DMS53 (cell line): ENCODE measurements at places on chromosomes 7 and 10.

DNA sequence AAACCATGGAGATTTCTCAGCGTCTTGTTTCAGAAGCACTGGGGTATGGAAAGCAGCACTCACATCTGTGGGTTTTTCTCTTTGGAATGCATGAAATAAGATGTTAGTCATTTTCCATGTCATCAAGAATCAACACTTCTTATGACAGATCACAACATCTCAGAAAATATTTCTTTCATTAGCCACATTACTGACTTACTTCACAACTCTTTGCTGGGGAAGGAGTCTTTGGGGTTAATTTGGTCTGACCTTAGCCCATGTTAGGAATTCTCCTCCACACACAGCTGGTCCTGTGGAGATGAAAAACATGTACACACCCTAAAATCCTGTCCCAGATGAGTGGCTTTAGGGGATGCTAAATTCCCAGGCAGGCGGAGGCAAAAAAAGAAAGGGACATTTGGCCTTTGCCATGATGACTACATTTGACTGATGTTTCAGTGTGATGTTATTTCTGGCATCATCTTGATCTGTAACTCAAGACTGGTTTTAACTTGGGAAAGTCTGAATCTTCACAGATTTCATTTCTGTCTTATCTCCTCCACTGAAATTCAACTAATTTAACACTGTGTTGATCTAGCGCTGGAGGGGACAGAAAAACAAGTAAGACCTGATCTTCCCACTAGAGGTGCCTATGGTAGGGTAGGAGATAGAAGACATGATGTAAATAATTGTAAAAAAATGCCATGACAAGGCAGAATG lies 363.2 kb downstream of the PRPF18 start:
- DNase-seq, result no peak

- DNase-seq, result no peak
Measured at GRCh38 chr7:44172352-44172751, 16.9 kb downstream of the GCK start.

GRCh38 chr7:45149606-45150005 lies 8.0 kb upstream of the RAMP3 start:
- no peak for DNase-seq

DNA sequence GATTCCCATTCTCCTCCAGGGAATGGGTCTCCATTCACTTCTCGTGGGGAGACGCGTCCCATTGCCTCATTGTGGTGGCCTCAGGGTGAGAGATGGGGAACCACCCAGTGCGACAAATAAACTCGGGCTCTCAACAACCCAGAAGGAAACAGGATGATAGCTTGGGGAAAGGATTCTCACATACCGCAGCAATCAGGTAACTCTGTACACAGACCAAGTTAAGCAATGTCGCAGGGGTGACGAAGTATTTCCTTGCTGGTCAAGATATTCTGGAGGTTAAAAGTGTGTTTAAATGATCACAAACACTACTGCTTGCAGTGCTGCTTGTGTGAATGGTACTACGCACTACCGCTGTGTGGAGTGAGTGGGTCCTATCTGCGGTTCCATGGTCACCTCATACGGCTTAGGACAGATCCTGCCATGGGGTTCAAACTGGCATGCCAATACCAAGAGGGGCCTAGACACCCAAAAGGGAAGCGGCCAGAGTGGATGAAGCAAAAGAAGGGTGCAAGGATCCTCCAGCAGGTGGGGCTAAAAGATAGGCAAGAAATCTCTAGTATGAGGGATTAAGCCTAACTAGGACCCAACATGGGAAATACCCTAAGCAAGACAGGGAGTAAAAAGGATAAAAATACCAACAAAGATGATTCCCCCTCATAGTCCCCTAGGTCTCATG lies 143.8 kb upstream of the TMEM106B start:
- DNase-seq, result peak; percentile 93

DNA sequence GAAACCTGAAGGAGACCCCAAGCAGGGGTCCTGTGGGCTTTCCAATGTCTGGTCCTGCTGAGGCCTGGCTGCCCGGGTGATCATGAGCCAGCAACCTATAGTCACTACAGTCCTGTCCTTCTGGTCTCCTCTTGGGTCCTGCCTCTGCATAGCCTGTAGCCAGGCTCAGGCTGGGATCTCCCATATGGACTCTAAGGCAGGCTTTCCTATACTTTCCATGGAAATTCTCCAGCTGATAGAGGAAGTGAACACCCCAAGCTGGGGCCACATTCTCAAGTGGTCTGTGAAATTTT lies 26.4 kb downstream of the ANXA8 start:
- DNase-seq, result no peak

GRCh38 chr10:28794986-28795385 lies 117.7 kb downstream of the BAMBI start:
- no peak for DNase-seq

- DNase-seq, result no peak
Measured at GRCh38 chr10:74641659-74642058, 184.7 kb upstream of the KAT6B start.

DNA sequence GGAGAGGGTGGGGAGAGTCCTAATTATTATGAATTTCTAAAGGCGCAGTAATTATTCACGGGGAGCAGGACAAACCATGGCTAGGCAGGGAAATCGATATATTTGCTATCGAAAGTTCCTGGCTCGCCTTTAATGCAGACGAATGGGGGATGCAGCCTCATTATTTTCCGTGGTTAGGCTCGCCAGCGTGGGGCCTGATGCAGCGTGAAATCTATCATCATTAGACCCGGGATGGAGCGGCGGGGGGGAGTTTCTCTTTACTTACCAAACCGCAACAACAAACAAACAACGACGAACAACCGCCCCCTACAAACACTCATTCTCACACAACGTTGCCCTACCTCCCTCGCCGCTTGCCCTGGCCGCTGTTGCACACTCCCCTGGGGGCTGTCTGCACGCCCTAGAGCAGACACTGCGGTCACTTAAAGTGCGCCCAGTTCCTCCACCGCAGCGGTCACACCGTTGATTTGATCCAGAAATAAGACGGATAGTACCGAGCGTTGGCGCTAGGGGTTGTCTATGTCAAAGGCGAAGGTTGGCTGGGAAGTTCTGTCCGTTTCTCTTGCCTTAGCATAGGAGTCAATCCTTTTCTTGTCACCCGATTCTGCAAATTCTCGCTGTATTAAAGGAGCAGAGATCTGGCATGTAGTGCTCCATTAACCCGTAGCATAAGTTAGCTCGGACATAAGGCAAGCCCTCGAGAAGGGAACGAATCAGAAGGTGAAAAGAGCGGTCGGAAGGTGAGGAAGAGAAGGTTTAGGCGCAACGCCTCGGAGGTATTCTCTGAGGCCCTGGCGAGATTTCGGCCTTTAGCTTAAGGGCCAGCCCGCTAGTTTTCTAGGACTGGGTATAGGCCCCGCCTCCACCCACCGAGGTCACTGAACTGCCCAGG lies 10.4 kb downstream of the NXPH1 start:
- peak; percentile 95 for DNase-seq

DNA sequence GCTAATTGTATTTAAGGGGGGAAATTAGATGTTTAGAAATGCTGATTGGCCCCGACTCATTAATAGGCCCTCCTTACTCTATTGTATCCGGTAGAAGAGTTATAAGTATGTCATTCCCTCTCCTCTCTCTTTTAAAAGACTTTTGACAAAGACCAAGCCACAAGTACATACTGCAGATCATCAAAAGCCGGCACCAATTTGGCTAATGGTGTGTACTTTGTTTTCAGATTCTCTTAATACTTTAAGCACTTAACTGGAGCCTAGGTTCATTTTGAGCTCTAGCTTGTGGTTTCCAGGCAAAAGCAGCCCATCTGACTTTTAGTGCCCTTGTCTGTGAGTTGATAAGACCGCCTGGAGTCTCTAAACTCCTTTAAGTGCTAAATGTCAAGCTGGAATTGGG lies 210.0 kb upstream of the LYZL1 start:
- DNase-seq, result no peak

GRCh38 chr7:44141221-44141850 lies at the start of gene MYL7:
MYL7 (minus strand) TSS chr7:44141332; CDS start chr7:44141305, 27 bp downstream.
- DNase-seq, result no peak

- no peak for DNase-seq
Measured at GRCh38 chr7:45246339-45246738, 88.7 kb downstream of the RAMP3 start.

DNA sequence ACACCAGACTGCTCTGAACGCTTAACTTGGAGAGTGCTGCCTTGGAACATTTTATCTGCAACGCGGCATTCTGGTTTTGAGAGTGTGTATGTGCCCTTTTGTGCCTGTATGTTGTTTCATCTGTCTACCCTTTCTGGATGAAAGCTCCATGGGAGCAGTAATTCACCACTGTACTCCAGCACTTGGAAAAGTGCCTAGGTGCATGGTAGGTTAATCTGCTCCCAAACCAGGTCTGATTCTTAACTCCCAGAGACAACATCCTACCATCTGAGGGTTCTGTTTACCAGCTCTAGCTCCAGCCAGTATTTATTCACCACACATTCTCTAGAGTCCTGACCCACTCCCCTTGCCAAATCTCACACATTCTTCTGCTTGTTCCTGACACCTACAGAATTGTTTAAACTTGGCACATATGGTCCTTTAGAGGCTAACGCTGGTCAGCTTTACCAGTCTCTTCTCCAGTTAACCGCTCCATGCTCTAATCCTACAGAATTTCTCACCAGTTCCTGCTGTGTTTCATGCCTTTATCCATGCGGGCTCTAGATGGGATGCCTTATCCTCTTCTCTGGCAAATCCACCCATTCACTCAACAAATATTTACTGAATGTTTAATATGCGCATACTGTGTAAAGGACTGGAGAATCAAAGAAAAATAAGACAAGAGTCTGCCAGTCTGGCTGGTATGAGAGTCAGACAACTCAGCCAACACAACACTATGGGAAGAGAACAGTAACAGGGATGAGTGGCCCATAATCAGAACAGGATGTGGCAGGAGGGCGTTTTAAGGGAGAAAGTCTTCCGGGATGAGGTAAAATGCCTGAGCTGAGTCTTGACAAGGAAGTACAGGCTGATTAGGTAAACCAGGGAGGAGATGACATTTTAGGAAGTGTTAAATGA lies 46.3 kb downstream of the MTPN start:
- DNase-seq, result peak; percentile 50

DNA sequence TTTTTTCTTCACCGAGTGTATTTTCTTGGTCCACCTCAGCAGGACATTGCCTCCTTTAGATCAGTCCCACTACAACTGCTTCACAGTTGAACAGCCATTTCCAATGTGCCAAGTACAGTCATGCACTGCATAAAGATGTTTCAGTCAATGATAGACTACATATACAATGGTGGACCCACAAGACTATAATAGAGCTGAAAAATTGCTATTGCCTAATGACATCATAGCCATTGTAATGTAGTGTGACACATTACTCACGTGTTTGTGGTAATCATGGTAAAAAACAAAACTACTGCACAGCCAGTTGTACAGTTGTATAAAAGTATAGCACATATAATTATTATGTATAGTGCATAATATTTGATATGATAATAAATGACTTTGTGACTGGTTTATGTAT lies 113.8 kb upstream of the HPS1 start:
- DNase-seq, result no peak

DNA sequence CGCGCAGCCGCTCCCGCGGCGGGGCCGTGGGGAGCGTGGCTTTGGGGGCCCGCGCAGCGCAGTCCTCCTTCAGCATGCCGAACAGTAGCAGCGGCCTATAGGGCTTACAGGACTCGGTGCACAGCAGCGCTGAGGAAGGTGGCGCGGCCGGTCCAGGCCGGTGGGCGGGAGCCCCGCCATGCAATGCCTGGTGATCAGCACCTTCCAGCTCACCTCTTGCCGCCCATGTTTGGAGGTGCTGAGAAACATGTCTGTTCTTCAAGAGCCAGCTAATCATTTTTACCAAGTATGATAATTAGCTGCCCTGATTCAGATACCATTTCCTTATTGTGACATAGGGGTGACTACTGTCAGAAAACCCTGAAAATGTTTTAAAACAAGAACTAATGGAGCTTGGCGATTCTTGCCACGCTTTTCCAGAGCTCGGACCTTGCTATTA lies 33.5 kb upstream of the SFTPD start:
- peak; percentile 86 for DNase-seq

DNA sequence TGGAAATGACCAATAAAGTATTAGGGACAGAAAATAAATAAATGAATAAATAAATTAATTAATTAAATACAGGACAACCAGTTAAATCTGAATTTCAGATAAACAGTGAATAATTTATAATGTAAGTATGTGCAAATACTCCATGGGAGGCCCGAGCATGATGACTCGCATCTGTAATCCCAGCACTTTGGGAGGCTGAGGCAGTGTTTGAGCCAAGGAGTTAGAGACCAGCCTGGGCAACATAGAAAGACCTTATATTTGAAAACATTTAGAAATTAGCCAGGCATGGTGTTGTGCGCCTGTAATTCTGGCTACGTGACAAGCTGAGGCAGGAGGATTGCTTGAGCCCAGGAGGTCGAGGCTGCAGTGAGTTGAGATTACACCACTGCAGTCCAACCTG lies 123.7 kb downstream of the CUL2 start:
- DNase-seq, result no peak

DNA sequence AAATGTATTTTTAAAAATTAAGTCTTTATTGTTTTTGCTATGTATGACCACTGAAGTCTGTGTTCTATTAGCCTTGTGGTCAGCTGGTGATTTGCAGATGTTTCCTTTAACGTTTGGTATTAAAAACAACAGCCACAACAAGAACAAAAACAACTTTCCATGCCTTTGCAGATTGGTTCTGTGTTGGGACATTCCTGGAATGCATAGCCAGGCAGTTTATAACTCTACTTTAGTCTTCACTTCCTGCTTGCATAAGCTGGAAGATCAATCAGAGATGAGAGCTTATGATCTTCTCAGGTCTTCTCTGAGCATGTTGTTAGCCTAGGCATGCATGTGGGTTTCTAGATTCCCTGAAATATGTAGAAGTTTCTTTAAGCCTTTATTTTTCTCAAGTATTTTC lies 58.9 kb upstream of the SEMA3C start:
- no peak for DNase-seq

DNA sequence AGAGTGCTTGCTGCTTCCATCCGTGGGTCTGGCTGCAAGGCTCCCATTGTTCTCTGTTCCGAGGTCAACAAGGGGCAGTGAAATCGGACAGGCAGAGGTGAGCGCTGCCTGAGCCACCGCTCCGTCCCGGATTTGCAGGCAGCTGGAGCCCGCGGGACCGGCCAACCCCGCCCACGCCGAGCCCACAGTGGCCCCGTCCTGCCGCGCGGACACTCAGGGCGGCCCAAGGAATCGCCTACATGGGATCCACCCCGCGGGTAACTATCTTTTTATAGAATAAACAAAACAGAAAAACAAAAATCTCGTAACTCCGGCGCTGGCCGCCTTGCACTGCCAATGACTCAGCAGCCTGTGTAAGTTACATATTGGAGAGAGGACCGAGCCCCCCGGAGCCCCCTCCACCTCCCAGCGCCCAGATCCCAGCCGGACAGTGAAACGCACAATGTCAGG lies 1.9 kb downstream of the BNIP3 start:
- peak; percentile 61 for DNase-seq

GRCh38 chr7:117019786-117020590 lies 66.7 kb downstream of the ST7 start:
- peak; percentile 98 for DNase-seq

- DNase-seq, result no peak
Measured at GRCh38 chr7:2924866-2925840, 81.0 kb upstream of the GNA12 start.

GRCh38 chr10:100636848-100637553 lies 101.3 kb downstream of the HIF1AN start:
- DNase-seq, result peak; percentile 59
